ENCODE measurements at places on chromosomes 2 and 18.

DNA sequence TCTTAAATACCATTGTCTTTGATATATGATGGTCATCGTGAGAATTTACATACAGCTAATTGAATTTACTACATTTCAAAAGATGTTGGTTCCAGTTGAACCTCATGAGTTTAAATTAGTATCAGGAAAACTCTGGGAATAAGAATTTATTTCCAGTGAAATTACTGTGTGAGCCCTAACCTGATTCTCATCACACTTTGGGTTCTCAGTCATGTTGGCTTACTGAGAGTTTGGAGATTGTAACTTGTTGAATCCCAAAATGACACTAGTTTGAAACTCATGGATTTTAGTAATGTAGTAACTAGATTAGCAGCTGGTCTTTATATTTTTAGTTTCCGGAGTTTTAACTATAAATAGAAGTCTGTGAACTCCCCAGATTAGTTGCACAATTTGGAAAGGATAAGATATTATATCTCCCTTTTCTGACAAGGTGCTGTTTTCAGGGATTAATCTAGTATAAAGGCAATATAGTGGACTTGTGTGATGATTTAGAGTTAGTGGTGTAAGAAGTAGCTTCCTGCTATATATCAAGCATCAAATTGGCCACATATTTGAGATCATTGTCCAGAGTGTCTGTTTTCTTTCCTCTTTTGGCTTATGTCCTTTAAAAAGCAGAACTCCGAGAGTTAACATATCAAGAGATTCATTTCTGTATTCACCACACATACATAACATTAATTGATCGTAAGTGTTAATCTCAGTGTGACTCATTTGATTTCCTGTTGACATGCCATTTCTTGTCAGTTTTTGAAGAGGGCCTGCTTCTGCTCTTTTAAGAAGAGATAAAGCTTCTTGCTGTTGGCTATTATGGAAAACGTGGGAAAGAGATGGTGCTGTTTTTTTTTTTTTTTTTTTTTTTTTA is 15.7 kb downstream of the NDUFV2 start:
- H3K27ac ChIP-seq: peak overlapping the region; percentile 76
- no peaks in the 10 kb centered on the region for H3K27me3 ChIP-seq
- H3K4me3 ChIP-seq: peak overlapping the region; percentile 43
- H3K4me1 ChIP-seq: peaks cover 82% of the 10 kb centered on the region
- DNase-seq: no peak

- H3K4me1 ChIP-seq: no peaks in the 10 kb centered on the region
- H3K36me3 ChIP-seq: no peaks in the 10 kb centered on the region
- no peak for DNase-seq
- H3K4me3 ChIP-seq: no peak overlapping the region
Measured at GRCh38 chr18:65288908-65289307, 461.9 kb upstream of the CDH7 start.

DNA sequence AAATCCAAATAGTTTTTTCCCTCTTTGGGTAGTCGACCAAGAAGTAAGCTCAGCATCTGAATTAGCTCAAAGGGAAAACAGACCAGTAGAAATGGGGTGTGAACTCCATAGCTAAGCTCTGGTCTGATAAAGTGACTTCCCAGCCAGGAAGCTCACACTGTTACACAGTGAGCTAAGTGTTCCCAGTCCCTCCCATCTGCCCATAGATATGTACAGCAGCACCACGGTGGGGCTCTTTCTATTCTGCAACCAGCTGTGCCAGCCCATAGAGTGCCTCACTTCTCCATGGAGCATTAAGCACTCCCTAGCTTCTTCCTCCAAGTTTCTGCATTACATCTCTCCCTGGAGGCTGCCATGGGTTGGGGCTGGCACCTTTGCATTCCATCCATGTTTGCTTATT is 27.6 kb upstream of the NEMP2 start:
- H3K4me1 ChIP-seq: peaks cover 8% of the 10 kb centered on the region
- no peaks in the 10 kb centered on the region for H3K36me3 ChIP-seq
- DNase-seq: no peak
- H3K27ac ChIP-seq: no peak overlapping the region
- H3K4me3 ChIP-seq: no peak overlapping the region
- no peaks in the 10 kb centered on the region for H3K27me3 ChIP-seq

- H3K4me3 ChIP-seq: no peak overlapping the region
- DNase-seq: no peak
- H3K36me3 ChIP-seq: no peaks in the 10 kb centered on the region
- no peaks in the 10 kb centered on the region for H3K27me3 ChIP-seq
- H3K27ac ChIP-seq: no peak overlapping the region
Measured at GRCh38 chr2:48092846-48093803, 186.8 kb upstream of the FBXO11 start.

GRCh38 chr2:241466230-241466629 is 42.2 kb downstream of the STK25 start:
- H3K27ac ChIP-seq: no peak overlapping the region
- no peaks in the 10 kb centered on the region for H3K4me1 ChIP-seq
- H3K27me3 ChIP-seq: no peaks in the 10 kb centered on the region
- H3K36me3 ChIP-seq: no peaks in the 10 kb centered on the region
- no peak for DNase-seq
- no peak overlapping the region for H3K4me3 ChIP-seq

GRCh38 chr2:230794497-230794896 is 70.2 kb upstream of the ITM2C start:
- H3K4me1 ChIP-seq: peaks cover 67% of the 10 kb centered on the region
- peak overlapping the region; percentile 51 for H3K27ac ChIP-seq
- H3K36me3 ChIP-seq: peaks cover 31% of the 10 kb centered on the region
- H3K4me3 ChIP-seq: peak overlapping the region; percentile 24
